ENCODE measurements at places on chromosomes 5 and 9. TPM values are rescaled to one million over a fixed set of nuclear protein-coding genes. Genes with fewer than 3 reads are reported as not detected.

TMEM174 gene
- not detected for total RNA-seq

DNA sequence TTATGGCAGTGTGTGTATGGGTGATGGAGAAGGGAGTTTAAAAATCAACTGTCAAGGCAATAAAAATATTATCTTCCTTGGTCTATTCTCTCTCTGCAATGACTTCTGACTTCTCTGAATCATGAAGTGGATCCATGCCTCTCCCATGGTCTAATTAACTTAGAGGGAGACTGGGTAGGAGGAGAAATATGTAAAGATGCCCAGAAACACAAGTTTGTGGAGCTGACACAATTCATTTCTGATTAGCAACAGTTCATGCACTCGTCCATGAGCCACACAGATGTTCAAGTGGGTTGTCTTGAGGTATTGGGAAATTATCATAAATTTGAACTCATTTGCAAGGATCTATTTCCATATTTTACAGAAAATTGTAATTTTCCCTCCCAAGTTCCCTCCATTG is 38.1 kb downstream of the INSYN2B start:
- no peak for DNase-seq

GRCh38 chr9:87290241-87291052 is 207.2 kb upstream of the DAPK1 start:
- DNase-seq = no peak

- no peak for DNase-seq
These were observed 81.7 kb upstream of the LARP1 start for GRCh38 chr5:154673506-154673905.

AQP3 gene
- 2.8 TPM for total RNA-seq

DNA sequence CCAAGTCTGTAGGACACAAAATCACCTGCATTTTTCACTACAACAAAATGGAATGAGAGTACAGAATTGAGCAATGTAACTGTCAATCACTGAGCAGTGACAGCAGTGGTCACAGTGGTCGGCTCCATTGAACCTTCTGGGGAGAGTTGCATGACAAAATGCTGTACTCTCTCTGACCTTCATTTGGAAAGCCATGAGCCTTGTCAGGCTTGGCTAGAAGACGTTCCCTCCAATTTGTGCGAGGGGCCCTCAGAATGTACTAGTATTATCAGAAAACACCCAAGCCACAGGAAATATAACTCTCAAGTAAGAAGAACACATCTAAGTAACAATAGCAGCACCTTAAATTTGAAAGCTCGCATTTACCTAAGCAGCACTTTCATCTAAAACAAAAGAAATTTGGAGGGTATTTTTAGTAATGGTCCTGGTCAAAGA is 425.6 kb upstream of the MEF2C start:
- no peak for DNase-seq

GRCh38 chr9:133490201-133490681 is 11.3 kb upstream of the SLC2A6 start:
- no peak for DNase-seq

GRCh38 chr5:143921525-143922311 is 109.8 kb downstream of the HMHB1 start:
- no peak for DNase-seq

DNA sequence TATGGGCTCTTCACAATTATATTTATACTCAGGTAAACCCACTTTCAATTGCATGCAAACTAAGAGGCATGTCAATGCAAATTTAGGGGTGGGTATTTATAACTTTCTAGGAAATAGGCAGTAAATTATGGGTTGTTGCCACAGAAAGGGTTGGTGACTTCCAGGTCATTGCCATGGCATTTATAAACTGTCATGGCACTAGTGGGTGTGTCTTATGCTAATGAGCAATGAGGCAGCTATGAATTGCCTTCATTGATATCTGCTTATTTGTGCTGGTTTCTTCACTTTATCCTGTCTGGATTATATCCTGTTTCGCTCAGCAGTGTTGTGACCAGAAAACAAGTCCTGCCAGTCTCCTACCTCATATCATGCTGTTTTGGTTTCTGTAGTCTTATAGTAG is 597.3 kb upstream of the DAB2 start:
- no peak for DNase-seq

- no peak for DNase-seq
These were observed 140.5 kb downstream of the SNX18 start for GRCh38 chr5:54658010-54658409.

GRCh38 chr9:88653406-88653805 is 118.4 kb downstream of the NXNL2 start:
- no peak for DNase-seq

CER1 gene
- total RNA-seq = not detected

All from activated CD8-positive, alpha-beta memory T cell treated with anti-CD3 and anti-CD28 coated beads, Interleukin-2, amount 10 ng/mL, durations not matched to agents 7 days and 5 days (primary cell).